Stimulated activated CD4-positive, alpha-beta T cell treated with anti-CD3 and anti-CD28 coated beads, Interleukin-15, amount 100 ng/mL, for 24 hours (primary cell): ENCODE measurements at places on chromosomes 16 and 17.

GRCh38 chr16:67517661-67518423 lies 10.8 kb upstream of the RIPOR1 start:
- no peak for DNase-seq

- no peak for DNase-seq
These were observed 204.4 kb downstream of the C16orf78 start for GRCh38 chr16:49578018-49578417.

DNA sequence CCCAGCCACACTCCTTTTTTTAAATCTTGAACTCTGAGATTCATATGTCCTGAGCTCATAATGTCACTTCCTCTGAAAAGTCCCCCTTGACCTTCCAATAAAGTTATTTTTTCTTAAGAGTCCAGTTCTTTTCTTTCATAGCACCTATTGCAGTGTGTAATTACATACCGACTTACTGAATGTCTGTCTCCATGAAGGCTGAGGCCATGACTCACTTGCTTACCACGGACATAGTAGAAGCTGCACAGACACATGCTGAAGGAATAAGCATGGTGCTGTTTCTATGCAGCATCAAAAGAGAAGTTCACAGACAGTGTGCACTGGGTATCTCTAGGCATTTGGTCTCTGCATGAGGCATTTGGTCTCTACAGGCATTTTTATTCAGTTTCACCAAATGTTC lies 77.2 kb downstream of the C17orf67 start:
- DNase-seq = no peak

- no peak for DNase-seq
These were observed 13.0 kb downstream of the ALOX12B start for GRCh38 chr17:8074554-8074953.

DNA sequence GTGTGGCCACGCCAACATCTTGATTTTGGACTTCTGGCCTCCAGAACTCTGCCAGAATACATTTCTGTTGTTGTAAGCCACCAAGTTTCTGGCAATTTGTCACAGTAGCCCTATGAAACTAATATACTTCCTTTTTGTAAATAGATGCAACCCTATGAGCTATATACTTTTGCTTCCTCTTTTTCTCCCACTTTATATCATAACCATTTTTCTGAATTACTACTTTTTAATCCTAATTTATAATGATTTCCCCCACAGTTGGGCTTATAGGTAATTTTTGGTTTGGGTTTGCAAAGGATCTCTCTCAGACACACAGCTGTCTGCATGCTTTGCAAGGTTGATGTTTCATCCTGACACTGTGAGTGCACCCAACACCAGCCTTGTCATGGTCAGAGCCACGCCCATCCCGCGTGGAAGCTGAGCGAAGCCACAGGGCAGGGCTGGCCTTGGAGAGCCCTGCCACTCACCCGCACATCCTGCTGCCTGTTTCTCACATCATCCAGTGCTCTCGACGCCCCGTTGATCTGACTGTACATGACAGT lies 5.8 kb downstream of the TRIM25 start:
- DNase-seq = peak; percentile 42

DNA sequence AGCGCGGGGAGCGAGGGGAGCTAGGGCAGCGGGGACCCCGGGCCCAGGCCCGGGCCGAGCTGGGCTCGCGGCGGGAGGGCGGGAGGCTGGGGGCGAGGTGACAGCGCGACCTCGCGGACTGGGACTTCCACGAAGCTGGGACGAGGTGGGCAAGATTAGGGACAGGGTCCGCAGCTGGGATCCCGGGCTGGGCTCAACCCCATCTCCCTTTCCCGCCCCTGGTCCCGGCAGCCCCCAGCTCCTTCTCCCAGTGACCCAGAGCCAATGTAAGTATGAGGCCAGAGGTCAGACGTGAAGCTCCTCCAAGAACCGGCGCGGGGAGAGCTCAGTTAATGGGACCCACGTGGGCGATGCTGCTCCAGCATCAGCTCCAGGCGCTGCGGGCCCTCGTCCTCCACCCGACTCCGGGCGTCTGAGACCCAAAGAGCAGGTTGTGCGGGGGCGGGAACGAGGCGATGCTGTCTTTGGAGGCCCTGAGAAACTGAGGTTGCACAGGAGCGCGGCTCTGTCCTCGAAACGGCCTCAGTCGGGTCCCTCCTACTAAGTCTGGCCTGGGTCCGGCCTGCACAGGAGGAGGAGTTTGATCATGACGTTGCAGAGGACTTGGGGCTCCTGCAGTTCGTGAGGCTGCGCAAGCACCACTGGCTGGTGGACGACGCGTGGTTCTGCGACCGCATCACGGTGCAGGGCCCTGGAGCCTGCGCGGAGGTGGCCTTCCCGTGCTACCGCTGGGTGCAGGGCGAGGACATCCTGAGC lies 585 bp downstream of the ALOX12 start:
- no peak for DNase-seq

GRCh38 chr16:75763204-75763603 lies 36.9 kb upstream of the CPHXL start:
- no peak for DNase-seq

- no peak for DNase-seq
These were observed 24.8 kb upstream of the MYO18A start for GRCh38 chr17:29205047-29205446.

DNA sequence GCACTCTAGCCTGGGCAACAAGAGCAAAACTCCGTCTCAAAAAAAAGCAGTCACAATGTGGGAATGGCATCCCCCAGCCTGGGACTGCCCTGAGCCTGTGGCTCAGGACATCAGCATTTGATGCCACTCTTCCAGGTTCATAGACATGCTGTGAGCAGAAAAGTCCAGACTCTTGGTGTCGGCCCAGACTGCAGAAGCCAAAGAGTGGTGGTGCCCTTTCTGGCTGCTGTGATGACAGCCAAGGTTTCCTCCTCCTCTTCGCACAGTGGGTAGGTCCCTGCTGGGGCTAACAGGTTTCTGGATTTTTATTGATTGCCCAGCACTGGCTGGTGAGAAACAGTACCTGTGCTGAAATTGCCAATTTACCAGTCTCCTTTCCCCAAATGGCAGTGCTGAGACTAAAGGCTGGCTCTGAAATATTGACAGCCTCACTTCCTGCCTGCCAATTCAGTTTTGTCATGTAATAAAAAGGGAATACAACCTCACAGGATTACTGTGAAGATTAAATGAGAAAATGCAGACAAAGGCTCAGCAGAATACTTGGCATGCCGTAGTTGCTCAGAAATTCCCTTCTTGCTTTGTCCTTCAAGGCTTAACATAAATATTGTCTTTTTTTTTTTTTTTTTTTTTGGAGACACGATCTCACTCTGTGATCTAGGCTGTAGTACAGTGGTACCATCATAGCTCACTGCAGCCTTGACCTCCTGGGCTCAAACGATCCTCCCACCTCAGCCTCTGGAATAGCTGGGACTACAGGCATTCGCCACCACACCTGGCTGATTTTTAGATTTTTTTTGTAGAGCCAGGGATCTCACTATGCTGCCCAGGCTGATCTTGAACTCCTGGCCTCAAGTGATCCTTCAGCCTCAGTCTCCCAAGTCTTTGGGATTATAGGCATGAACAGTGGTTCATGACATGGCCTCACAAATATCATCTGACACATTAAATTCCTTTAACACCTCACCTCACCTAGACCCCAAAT lies 15.5 kb upstream of the UBE2G1 start:
- no peak for DNase-seq

DNA sequence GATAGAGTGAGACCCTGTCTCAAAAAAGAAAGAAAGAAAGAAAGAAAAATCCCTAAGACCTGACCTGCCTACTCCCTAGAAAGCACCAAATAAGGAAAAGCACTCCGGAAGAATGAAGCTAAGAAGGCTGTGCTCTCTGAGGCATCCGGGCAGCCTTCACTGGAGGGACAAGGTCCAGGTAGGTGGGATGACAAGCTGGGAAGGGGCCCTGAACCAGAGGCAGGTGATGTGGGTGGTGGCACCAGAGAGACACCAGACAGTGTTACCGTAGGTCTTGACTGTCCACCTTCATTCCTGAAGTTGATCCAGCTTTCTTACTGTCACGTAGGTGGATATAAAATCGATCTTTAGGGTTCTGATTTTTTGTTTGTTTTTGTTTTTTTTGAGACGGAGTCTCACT lies 26.3 kb downstream of the SMTNL2 start:
- DNase-seq = no peak

DNA sequence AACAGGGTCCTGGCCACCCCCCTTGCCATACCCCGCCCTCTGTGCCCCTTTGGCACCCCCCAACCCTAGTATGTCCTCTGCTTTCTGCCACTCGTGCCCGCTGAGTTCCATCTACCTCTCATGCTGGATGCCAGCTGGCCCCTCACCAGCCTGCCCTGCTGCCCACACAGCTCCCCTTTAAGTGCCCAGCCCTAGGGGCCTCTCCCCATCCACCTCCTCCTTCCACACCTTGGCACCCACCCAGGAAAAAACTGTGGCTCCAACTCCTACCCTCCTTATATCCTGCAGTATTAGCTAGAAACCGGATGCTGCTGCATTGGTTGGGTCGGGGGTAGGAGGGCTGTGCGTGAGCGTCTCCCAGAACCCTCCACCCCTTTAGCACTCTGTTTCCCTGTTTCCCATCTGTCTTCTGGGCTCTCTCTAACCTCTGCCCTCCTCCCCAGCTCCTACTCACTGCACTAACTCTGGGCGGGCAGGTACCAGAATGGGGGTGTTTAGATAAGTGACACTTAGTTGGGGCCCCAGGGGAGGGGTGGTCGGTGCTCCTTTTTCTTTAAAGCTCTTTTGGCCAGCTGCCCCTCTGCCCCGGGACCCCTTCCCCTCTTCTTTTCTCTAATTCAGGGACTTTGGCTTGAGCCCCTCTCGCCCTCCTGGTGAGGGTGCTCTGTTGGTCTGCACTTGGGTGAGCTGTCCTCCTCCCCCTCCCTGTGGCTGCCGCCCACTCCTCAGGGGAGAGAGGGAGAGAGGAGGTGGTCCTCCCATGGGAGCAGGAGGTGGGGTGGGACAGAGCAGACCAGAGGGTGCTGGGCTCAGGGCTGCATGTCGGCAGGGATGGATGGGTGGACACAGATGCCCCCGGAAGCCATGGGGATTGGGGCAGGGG lies 9.9 kb downstream of the NR1D1 start:
- no peak for DNase-seq

DNA sequence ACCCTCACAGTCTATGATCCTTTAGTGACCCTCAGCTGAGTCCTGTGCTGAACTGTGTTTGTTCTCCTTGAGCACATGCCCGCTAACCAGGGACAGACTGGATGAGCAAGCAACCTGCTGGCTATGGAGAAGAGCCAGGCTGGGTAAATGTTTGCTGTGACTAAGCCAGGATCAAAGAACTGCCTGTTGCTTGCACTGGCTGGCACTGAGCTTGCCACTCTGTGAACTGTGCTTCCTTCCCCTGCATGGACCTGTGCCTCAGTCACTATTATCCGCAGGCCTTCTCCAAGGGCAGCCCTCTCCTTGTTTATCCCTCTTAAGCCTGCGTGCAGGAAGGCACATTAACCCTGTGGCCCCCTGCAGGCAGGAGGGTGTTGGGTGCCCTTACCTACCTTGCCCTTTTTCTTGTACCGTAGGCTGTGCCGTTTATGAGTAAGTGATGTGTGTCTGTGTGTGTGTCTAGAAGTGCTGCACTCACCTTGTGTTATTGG lies 7.4 kb downstream of the PNPO start:
- no peak for DNase-seq

DNA sequence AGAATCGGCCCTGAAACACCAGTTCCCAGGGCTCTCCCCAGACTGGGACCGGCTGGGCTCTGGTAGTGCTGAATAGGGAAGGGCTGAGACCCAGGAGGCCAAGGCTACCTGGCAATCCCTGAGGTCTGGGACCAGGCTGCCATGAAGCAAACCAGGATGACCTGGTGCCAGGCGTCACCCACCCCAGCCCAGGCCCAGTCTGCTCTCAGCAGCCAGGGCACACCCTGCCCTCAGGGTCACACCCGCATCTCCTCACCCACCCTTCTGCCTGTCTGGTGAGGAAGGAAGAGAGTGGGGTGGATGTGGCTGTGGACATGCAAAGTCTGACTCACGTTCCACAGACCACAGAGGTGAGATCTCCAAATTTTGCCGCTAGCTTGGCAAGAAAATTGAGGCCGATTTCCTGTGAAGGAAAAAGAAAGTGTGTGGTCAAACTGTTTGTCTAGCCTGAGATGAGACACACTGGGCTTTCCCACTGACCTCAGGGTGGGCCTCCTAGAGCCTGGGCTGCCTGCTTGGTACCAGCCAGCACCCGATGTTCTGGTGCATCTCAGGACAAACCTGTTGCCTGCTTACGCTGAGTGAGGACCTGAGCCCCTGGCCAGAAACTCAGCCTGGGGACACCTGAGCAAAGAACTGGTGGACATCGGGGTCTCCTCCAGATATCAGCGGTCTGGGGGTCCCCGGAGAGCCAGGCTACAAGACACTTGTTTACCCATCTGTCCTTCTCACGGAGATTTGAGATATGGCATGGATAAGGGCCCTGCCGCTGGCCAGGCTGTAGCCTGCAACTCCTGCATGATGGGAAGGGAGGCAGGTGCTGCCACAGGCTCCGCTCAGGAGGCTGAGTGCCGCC lies 6.3 kb upstream of the RAB37 start:
- DNase-seq = peak; percentile 54

DNA sequence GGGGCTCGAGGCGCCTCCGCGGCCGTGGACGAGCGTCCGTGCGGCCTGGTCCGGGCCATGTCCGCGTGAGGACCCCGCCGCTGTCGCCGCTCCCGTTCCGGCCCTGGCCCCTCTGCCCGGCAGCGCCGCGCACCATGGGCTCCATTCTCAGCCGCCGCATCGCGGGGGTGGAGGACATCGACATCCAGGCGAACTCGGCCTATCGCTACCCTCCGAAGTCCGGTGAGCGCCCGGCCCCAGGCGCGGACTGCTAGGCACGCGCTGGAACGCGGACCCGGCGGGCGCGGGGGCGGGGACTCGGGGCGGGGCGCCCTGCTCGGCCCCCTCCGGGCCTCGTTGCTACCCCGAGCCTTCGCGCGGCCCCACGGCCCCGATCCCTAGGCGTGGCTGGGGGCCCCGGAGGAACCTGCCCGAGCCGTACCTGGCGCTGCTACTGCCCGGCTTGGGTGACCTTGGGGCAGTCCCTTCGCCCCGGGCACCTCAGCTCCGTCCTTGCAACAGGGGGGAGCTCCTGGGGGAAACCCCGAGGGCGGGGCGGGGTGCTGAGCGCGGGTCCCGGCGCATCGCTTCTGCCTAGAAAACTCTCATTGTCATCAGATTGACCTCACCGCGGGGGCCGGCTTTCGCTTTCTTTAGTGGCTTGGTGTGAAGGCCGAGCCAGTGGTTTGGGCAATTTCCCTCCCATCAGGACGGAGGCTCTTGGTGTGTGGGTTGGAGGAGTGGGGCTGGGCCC lies 367 bp downstream of the MGRN1 start:
- peak; percentile 87 for DNase-seq

GRCh38 chr16:84754353-84754856 lies 54.6 kb downstream of the USP10 start:
- DNase-seq = peak; percentile 73
